ENCODE measurements at places on chromosomes 4 and X.

GRCh38 chrX:76454456-76454927 is 27.0 kb downstream of the MAGEE1 start:
- DNase-seq, result peak; percentile 33

DNA sequence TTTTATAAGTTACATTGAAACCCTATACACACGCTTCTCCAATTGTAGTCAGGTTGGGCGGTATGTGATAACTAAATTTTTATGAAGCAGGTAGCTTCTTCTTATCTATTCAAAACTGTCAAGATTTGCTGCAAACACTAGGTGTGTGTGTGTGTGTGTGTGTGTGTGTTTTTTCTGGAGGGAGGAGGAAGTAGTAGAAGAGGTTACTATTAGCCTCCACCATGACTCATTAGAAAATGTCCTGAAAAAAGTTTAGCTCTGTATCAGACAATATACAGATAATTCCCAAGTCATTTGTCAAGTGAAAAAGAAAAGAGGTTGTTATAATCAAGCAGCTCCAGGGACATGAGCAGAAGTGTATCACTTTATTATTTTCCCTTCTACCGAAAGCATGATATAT is 33.9 kb downstream of the PCDH7 start:
- no peak for DNase-seq

GRCh38 chrX:20988804-20989203 is 385.4 kb upstream of the CNKSR2 start:
- DNase-seq, result no peak

GRCh38 chrX:1378306-1378759 is 13.6 kb downstream of the SLC25A6 start:
- no peak for DNase-seq

DNA sequence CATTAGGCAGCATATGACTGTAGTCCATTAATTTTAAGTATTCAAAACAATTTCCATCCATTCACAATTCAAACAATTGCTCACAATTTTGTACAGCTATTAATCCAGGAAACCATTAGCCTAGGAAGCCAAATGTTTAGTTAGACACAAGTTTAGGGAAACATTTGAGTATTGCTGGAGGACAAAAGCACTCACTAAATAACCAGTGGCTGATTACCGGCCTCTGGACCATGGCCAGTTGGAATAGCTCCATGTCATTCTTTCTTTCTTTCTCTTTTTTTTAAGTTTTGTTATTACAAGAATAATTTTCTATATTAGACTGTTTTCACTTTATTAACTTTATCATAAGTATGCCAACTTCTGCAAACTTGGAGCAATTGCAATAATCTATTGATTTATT is 31.3 kb downstream of the TRIML2 start:
- DNase-seq, result no peak

DNA sequence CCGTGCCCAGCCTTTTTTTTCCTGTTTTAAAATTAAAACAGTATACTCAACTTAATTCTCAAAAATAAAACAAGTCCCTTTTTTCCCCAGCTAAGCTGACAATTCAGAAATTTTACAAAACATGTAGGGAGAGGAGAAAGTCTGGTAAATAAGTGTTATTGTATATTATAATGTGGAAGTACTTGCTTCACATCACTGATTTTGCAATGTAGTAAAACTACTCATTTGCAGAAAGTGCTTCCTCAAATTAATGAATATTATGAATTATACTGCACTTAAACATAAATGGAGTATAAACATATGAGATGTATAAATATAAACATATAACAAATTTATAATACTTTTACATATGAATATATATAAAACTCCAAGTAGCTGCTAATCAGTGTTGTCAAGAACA is 11.6 kb upstream of the H2AZ1 start:
- DNase-seq, result no peak

DNA sequence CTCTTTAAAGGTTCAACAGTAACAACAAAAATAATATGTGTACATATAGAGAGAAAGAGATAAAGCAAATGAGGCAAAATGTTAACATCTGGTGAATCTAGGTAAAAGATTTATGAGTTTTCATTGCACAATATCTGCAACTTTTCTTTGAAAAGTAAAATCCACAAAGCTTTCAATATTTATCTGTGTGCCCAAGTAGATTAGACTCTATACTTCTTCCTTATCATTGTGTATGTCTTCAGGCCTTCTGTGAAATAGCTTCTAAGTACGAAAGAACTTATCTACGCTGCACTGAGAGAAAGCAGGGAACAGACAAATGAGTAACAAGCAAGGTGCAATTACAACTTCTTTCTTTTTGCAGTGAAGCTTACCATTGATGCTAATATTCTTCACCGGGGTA is 81.6 kb downstream of the NPNT start:
- no peak for DNase-seq

DNA sequence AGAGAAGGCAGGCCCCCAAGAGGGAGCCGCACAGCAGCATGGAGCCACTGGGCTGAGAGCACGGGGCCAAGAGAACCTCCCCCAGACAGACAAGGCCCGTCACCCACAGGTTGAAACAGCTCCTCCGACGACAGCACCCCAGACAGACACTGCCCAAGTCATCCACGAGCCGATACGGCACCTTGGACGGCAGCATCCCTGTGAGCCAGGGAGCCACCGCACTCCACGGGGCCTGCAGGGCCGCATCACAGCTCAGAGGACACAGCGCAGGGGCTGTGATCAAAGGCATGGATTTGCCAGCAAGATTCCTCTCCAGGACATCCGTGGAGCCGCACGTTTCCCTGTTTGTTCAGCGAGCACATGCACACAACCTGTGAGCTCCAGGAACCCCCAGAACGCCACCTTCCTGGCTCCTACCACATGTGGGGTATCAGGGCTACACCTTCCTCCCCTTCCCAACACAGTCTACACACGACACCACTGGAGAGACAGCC is 3.9 kb downstream of the CTBP1 start:
- DNase-seq, result no peak

- DNase-seq, result peak; percentile 75
These were observed 185.6 kb downstream of the RAP1GDS1 start for GRCh38 chr4:98446499-98447375.

- no peak for DNase-seq
These were observed 2.1 kb upstream of the NSG1 start for GRCh38 chr4:4384837-4385236.

- peak; percentile 3 for DNase-seq
These were observed 631.7 kb downstream of the SMARCA1 start for GRCh38 chrX:128891554-128891953.

DNA sequence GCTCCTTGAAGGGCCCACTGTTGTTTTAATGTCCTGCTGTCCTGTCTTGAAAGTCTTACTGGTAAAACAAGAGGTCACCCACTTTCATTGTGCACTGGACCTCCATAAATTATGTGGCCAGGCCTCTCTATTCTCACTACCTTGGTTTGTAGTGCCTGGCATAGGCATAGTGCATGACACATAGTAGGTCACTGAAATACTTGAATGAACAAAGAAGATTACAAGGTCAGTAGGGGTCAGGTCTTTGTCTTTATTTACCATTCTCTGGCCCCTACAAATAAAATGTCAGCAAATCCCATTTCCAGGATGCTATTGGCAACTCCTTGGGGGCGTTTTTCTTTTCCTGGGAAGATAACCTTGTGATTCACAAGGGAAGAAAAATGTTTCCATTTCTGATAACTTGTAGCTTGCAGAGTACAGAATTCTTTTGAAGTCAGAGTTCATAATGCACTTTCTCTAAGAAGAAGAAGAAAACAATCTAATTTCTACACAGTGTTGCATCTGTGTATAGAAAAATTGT is 1.4 kb downstream of the PGM2 start:
- no peak for DNase-seq

DNA sequence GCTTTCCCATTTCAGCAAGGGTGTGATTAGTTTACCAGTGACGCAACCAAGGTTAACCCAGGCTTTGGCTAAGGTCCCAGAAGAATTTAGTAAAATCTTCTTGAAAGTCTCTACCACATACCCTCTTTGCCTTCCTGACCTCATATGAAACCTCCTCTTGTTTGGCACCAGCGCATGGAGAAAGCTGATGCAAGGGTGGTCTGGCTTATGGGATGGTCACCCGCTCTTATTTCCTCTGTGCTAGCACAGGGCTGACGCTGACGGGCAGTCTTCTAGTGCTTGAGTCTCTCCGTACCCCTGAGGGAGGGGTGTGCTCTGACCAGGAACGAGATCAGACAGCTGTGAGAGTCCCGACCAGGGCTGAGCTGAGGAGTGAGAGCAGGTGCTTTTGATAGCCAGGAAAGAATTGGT is 137.6 kb downstream of the TENM3 start:
- DNase-seq, result no peak

DNA sequence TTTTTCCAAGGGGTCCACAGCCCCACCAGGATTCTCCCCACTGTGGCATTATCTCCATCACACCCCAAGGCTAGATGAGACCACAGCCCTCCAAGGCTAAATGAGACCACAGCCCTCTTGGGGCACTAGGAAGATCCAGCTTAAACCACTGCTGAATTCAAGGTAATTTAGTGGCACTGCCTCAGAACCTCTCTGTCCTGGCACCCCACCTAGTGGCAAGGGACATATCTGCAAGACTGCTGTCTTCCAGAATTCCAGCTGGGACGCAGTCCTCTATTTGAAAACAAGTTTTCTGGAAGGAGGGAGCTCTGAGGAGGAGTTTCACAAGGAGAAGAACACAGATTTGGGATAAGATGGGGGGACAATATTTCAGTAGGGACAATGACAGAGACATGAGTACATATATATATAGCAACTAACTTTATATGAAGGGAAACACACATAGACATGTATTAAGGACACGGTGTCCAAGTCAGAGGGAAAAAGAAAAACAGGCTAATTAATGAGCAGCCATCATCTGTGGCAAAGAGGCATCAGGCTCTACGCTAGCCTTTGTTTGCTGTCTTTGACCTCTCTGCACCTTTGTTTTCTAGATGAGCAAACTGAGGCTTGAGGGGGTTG is 9.3 kb downstream of the CETN2 start:
- no peak for DNase-seq

GRCh38 chrX:115650916-115651315 is 89.9 kb downstream of the PLS3 start:
- peak; percentile 6 for DNase-seq

DNA sequence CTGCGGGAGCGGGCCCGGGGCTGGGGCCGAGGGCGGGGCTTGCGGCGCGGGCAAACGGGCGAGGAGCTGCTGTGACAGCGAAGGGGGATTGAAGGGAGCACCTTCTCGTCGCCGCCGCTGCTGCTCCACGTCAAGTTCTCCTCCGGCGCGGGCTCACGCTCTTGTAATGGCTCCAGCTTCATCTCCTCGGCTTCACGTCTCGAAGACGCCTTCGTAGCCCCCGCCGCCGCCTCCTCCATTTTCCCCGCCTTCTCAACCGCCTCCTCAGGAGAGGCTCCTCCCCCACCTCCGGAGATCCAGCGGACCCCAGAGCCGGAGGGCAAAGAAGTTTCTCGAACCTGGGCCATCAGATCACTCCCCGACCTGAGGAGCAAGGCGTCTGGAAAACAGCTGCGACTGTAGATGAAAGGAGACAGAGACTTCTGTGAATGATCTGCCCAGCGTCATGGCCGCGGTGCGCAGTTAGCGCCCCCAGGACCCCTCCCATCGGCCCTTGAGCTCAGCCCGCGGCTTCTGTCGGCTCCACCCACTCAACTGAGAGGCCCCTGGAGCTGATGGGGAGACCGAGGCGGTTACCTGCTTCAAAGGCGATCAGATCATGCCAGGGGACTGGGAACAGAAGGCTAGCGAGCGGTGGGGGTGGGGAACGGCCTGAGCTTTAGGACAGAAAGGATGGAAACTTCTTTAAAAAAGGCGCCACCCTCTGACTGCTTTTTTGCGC is 895 bp downstream of the USP51 start:
- peak; percentile 83 for DNase-seq

- DNase-seq, result no peak
These were observed 27.3 kb upstream of the KIAA0232 start for GRCh38 chr4:6755088-6755753.
